ENCODE measurements at places on chromosomes 3 and 15. TPM values are rescaled to one million over a fixed set of nuclear protein-coding genes. Genes with fewer than 3 reads are reported as not detected.

DNA sequence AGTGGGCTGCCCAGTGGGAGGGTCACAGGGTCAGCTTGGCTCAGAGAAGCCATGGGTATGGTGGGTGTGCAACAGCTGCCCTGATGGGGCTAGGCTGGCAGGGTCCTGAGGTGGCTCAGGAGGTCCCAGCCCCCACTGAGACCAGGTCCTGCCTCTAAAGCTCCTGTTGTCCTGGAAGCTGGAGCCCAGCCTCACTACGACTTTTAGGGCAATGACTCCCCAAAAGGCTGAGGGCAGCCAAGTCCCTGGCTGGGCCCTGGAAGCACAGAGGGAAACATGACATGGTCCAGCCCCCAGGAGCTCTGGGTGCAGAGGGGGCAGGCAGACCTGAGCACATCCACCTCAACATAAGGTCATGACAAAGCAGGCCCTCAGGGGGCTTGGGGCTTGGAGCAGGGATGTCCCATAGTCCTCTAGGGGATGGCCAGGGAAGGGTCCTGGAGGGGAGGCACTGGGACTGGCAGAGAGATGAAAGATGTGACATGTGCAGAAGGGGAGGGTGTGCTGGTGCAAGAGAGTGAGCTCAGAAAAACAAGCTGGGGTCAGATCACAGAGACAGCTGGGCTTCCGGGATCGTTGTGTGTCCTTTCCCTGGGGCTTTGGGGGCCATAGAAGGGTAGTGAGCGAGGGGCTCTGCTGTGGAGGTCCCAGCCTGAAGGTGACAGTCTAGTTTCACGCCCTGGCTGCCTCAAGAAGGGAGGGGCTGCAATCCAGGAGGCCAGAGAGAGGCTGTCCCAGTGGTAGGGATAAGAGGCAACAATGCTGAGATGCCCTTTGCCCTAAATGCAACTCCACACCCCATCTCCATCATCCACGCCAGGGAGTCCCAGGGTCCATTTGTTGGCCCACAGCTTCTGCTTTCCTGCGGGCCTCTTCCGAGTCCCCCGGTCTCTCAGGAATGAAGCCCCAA, 639 bp upstream of the ITIH3 start:
- H3K36me3 ChIP-seq: no peaks in the 10 kb centered on the region
- DNase-seq: no peak
- H3K27me3 ChIP-seq: no peaks in the 10 kb centered on the region

DNA sequence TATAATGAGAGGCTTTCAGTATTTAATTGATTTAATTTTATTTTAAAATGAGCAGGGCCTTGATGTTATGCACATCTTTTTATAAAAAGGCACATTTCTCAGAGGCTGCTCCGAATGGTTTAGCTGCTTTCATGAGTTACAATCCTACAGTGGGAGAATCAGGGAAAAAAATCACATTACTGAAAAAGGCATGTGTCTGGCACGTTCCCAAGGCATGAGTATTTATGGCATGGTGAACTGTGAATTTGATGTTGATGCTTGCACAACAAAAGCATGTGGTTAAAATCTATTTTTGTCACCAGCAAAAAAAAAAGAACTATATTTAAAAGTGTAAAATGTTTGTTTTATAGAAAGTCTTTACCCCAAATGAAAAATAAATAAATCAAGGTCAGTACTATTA, 485.2 kb upstream of the ROBO2 start:
- no peak overlapping the region for H3K4me3 ChIP-seq
- H3K4me1 ChIP-seq: no peaks in the 10 kb centered on the region
- no peaks in the 10 kb centered on the region for H3K27me3 ChIP-seq
- H3K27ac ChIP-seq: no peak overlapping the region
- no peak for DNase-seq
- H3K36me3 ChIP-seq: no peaks in the 10 kb centered on the region

- H3K27me3 ChIP-seq: no peaks in the 10 kb centered on the region
- no peak overlapping the region for H3K4me3 ChIP-seq
- no peaks in the 10 kb centered on the region for H3K4me1 ChIP-seq
- DNase-seq: no peak
Measured at GRCh38 chr15:100129677-100130076, 212.1 kb downstream of the ADAMTS17 start.

DNA sequence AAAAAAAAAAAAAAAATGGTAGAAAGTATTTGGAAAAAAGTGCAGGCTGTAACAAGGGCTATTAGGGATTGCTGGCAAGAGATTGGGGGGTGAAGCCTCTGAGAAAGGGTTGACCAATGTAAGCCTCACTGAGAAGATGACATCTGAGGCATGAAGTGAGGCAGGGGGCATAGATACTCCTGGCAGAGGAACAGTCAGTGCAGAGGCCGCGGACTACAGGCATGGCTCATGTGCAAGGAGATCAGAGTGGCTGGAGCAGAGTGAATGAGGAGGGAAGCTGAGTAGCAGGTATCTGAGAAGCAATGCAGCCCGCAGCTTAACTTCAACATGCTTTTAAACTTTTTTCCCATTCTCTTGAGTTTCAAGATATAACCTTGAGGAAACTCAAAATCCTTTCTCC, 5.4 kb downstream of the FBXL22 start:
- H3K27me3 ChIP-seq: peaks cover 8% of the 10 kb centered on the region
- no peak overlapping the region for H3K4me3 ChIP-seq
- H3K36me3 ChIP-seq: no peaks in the 10 kb centered on the region
- no peak for DNase-seq
- peaks cover 28% of the 10 kb centered on the region for H3K4me1 ChIP-seq

DNA sequence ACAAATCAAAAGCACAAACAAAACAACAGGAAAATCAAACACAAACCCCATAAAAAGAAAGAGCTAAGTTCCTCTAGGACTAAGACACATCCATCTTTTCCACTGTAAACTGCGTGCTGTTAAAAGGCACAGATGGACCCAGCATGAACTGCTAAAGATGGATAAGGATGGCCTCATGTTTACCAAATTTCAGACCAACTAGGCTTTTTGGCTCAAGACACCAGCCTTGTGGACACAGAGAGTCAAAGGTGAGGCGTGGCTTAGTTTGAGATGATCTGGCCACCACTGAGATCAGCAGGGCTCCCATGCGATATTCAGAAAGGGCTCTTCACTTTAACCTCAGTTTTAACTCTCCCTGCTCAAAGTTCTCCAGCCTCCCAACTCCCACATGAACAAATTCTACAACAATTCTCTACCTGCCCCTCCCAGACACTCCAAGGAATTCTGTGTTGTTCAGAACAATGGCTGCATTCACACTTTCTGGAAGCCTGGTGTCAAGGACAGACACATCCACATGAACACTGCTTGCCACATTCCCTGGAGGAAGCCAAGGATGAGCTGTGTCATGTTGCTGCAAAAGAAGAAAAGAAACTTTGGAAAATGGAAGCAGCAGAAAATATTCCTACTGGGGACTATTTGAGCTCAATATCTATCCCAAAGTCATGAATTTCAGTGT, 198.4 kb upstream of the LRRN1 start:
- no peaks in the 10 kb centered on the region for H3K4me1 ChIP-seq
- H3K36me3 ChIP-seq: no peaks in the 10 kb centered on the region
- no peak overlapping the region for H3K4me3 ChIP-seq

DNA sequence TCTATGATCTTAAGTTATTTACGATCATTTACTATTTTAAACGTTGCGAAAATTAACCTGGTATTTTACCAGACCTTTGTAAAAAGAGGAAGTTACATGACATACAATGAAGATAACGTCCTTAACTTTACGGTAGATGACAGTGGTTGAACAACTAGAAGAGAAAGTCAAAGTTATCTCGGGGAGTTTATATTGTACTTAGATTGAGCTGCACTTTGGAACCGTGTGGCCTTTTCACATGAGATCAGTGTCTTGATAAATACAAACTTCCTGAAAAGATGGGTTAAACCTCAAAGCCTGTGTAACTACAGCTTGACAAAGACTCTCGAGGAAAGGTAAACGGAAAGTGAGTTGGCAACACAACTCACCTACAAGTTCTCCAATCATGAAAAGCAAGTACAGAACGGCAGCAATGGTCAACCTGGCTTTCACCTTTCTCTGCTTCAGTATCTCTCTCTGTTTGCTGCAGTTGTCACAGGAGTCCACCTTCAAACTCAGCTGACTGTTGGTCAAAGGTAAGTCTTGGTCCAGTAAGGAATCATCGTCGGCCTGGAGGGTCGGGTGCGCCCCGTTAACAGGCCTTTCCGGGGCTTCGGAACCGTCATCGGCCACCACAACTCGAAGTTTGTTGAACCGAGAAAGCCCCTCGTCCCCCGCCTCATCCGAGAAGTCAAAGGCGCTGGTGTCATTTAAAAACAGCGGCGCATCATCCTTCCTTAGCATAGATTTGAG, 793 bp downstream of the SLC30A4 start:
- peaks cover 4% of the 10 kb centered on the region for H3K4me1 ChIP-seq
- DNase-seq: no peak
- no peaks in the 10 kb centered on the region for H3K36me3 ChIP-seq
- peaks cover 51% of the 10 kb centered on the region for H3K27me3 ChIP-seq
- no peak overlapping the region for H3K27ac ChIP-seq

- no peak for DNase-seq
- no peaks in the 10 kb centered on the region for H3K36me3 ChIP-seq
Measured at GRCh38 chr3:178174201-178174915, 361.9 kb upstream of the KCNMB2 start.

GRCh38 chr15:48730506-48730905, 80.4 kb downstream of the CEP152 start:
- no peak for DNase-seq
- no peaks in the 10 kb centered on the region for H3K36me3 ChIP-seq
- no peaks in the 10 kb centered on the region for H3K27me3 ChIP-seq
- no peaks in the 10 kb centered on the region for H3K4me1 ChIP-seq

- H3K36me3 ChIP-seq: no peaks in the 10 kb centered on the region
- peak overlapping the region; percentile 63 for H3K4me3 ChIP-seq
- H3K27me3 ChIP-seq: no peaks in the 10 kb centered on the region
- DNase-seq: peak; percentile 90
- H3K4me1 ChIP-seq: peaks cover 17% of the 10 kb centered on the region
- H3K27ac ChIP-seq: peak overlapping the region; percentile 79
Measured at GRCh38 chr3:51671734-51672475, 853 bp downstream of the TEX264 start.

DNA sequence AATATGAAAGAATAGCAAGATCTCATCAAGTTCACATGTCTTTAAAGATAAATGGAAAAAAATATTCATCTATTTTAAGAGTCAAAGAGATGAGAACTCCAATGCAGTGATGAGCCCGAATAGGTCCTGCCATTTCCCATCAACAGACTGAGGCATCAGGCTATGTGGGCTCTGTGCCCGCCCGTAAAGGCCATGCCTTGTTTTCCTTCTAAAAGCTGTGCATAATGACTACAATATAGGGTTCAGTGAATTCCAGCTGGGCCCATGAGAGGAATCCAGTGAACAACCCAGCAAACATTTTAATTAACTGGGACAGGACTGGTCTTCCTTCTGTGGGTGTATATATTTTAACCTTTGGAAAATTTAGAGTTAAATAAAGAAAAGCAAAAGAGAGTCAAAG, 44.6 kb downstream of the RASGRP1 start:
- no peaks in the 10 kb centered on the region for H3K36me3 ChIP-seq
- peaks cover 5% of the 10 kb centered on the region for H3K4me1 ChIP-seq
- no peak for DNase-seq
- no peak overlapping the region for H3K4me3 ChIP-seq
- no peaks in the 10 kb centered on the region for H3K27me3 ChIP-seq

DNA sequence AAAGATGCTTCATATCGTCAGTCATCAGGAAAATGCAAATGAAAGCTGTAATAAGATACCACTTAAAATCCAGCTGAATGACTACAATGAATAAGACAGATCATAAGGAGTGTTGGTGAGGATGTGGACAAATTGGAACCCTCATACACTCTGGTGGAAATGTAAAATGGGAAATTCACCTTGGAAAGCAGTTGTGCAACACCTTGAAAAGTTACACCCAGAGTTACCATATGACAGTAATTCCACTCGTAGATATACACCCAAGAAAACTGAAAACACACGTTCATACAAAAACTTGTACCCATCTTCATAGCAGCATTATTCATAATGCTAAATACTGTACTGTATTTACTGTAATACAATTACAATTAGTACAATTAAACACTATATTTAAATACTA, 2.3 kb downstream of the TTC23 start:
- no peaks in the 10 kb centered on the region for H3K27me3 ChIP-seq
- no peak for DNase-seq
- H3K4me3 ChIP-seq: no peak overlapping the region
- no peak overlapping the region for H3K27ac ChIP-seq
- peaks cover 7% of the 10 kb centered on the region for H3K36me3 ChIP-seq
- H3K4me1 ChIP-seq: peaks cover 14% of the 10 kb centered on the region

Gene SLC15A2
- total RNA-seq: 2.7 TPM

Gene IQCH
- 8.0 TPM for total RNA-seq

Gene CLSTN2
- total RNA-seq: 5.0 TPM

Gene KNG1
- not detected for total RNA-seq

Gene SLC9A9
- total RNA-seq: 1.5 TPM

Gene TNNC1
- 1,875 TPM for total RNA-seq

Gene NR1I2
- 0.06 TPM for total RNA-seq

Gene GOLGA8F
- total RNA-seq: not detected
